ENCODE measurements at places on chromosomes 4 and X.

GRCh38 chrX:136028383-136028984, 43.2 kb downstream of the SLC9A6 start:
- peak; percentile 21 for DNase-seq

- DNase-seq = no peak
These were observed 35.8 kb downstream of the PSAPL1 start for GRCh38 chr4:7398788-7399439.

GRCh38 chr4:85200106-85200505, 233.6 kb upstream of the WDFY3 start:
- no peak for DNase-seq

DNA sequence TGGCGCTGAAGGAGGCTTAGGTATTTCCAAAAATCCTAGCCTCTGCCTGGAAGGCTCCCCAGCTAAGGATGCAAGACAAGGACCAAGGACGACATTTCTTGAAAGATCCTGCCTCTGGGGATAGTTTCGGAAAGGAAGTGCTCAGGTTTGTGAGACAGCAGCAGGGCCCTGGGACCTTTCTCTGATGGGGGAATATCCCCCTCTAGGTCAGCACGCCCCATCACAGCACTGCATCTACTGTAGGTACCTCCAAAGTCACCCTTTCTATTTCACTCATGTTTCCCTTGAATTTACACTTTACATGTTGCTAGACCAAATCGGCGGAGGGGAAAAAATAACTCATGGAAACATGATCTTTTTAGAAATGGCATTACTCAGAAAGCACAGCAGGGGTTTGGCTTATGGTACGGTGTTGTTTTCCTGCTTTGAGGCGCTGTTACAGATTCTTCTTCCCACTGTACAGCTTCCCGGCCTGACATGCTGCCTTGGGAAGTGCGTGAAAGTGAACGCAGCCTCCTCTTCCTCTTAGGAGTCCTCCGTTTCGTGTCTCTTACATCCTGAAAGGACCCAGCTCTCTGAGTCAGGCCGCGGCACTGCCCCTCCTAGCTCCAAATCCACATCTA, 77.2 kb upstream of the DHRSX start:
- no peak for DNase-seq

GRCh38 chrX:22409418-22409817, 136.7 kb downstream of the CBLL2 start:
- DNase-seq = no peak

- no peak for DNase-seq
These were observed 174.1 kb upstream of the ADAMTS3 start for GRCh38 chr4:72743078-72743477.

DNA sequence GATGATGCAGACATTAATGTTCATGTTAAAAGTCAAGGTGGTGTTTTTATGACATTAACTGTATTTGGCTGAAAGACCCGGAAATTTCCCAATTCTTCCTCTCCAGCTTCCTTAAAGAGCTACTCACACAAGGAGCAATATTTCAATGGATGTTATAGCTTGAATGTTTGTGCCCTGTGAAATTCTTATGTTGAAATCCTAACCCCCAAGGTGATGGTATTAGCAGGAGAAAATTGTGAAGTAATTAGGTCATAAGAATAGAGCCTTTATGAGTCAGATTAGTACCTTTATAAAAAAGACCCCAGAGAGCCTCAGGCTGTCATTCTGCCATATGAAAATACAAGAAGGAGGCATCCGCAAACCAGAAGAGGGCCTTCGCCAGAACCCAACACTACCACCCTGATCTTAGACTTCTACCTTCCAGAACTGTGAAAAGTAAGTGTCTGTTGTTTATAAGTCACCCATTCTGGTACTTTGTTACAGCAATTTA, 3.6 kb downstream of the TLR1 start:
- no peak for DNase-seq

- no peak for DNase-seq
These were observed 118.0 kb downstream of the DRD5 start for GRCh38 chr4:9899306-9900055.

DNA sequence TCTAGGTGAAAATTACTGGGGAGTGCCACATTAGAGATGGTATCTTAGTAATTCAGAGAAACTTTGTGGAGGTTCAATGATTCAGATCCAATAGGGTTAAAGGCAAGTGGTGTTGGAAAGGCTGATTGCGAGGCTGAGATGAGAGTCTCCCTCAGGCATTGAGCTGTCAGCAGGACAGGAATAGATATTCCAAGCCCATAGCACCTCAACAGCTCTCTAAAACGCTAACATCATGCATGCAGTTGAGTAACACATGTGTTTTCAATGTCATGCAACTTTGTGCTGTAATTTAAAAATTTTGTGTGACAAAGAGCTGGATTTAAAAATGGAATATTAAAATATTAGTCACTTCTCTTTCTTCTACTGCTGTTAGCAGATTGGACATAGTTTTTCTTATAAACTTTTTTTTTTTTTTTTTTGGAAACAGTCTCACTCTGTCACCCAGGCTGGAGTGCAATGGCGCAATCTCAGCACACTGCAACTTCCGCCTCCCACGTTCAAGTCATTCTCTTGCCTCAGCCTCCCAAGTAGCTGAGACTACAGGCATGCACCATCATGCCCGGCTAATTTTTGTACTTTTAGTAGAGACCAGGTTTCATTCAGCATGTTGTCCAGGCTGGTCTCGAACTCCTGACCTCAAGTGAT, 173.5 kb upstream of the C1QTNF7 start:
- DNase-seq = no peak

GRCh38 chr4:118712872-118713271, 27.7 kb downstream of the METTL14 start:
- no peak for DNase-seq

GRCh38 chrX:24241822-24242648, 71.8 kb downstream of the SUPT20HL2 start:
- peak; percentile 38 for DNase-seq

GRCh38 chr4:792626-793092, 33.3 kb downstream of the CPLX1 start:
- no peak for DNase-seq

DNA sequence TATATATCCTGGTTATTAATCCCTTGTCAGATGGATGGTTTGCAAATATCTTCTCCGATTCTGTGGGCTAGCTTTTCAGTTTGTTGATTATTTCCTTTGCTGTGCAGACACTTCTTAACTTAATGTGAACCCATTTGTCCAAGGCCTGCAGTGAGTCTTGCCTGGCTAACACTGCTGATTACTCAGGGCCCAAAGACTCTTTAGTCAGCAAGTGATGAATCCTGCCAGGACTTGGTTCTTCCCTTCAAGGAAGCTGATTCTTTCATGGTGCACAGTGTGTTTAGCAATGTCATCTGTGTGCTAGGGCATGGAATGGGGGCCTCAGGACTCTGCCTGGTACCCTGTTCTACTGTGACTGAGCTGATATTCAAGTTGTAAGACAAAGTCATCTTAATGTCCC, 81.8 kb upstream of the TEX13A start:
- DNase-seq = no peak

- no peak for DNase-seq
These were observed 23.4 kb downstream of the CCNI start for GRCh38 chr4:77052352-77052751.

GRCh38 chr4:164428561-164428960, 325.4 kb upstream of the SMIM31 start:
- no peak for DNase-seq

GRCh38 chrX:69020316-69020715, 144.9 kb downstream of the PJA1 start:
- no peak for DNase-seq

DNA sequence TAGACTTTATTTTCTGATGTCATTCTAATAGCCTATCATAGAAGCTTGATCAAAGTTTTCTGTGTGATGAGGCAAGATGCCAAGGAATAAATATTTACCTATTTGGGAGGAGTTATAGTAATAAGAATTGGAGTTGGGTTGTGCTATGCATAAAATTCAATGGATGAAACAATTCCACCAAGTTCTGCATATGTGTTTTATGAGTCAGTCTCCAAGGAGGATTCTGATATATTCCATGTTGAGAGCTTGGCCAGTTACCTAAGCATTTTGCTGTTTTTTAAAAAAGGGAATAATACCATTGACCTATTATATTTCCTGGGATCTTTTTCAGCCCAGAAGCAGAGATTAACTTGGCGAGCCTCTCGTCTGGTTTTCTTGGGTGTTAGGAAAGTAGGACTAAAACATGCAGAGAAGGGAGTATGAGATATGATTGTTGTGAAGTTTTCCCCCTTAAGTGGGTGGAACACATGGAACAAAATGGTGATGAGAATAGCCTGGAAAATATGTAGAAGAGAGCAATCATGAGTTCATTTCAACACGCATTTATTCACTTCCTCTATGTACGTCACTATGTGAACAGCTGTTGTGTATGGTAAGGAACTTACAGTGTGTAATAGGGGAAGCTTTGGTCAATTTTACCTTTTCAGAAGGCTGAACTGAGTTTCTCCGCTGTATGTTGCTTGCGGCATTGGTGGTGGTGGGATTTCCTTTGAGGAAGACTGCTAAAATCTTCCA, 39.2 kb downstream of the POLA1 start:
- no peak for DNase-seq

GRCh38 chr4:3512279-3512678, 19.9 kb downstream of the LRPAP1 start:
- DNase-seq = no peak

GRCh38 chr4:47538111-47538824, 53.2 kb downstream of the ATP10D start:
- DNase-seq = no peak

Measured in hepatic stellate cell (primary cell).